ENCODE measurements at places on chromosomes 7 and 10.

GRCh38 chr7:81198766-81199165, 279.9 kb upstream of the SEMA3C start:
- no peak for DNase-seq

DNA sequence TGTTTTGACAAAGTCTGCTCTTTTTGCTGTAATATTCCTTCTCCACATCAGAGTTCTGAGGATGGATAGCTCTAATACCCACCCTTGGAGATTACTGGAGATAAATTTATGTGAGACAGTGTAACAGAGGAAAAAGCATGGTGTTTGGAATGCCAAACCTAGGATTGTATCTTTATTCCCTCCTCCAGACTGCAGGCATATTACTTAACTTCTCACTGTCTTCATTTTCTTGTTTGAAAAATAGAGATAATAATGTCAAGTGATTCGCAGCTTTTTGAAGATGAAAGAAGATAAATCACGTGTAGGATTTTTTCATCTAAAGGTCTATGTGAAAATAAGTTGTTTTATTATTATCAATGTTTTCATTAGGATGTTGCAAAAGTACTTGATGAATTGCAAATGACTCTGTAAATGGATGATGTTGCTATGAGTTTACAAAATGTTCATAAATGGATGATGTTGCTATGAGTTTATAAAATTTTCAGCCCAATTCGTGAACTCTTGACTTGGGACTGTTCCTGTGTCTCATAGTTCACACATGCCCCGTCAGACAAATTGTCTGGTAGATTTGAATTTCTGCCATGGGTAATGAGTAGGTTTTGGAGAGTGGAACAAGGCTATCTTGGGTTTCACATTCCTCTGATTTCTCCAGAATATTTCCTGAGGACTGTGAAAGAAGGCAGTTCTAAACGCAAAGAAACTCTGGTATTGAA, 113.1 kb upstream of the IGFBP3 start:
- DNase-seq: no peak

DNA sequence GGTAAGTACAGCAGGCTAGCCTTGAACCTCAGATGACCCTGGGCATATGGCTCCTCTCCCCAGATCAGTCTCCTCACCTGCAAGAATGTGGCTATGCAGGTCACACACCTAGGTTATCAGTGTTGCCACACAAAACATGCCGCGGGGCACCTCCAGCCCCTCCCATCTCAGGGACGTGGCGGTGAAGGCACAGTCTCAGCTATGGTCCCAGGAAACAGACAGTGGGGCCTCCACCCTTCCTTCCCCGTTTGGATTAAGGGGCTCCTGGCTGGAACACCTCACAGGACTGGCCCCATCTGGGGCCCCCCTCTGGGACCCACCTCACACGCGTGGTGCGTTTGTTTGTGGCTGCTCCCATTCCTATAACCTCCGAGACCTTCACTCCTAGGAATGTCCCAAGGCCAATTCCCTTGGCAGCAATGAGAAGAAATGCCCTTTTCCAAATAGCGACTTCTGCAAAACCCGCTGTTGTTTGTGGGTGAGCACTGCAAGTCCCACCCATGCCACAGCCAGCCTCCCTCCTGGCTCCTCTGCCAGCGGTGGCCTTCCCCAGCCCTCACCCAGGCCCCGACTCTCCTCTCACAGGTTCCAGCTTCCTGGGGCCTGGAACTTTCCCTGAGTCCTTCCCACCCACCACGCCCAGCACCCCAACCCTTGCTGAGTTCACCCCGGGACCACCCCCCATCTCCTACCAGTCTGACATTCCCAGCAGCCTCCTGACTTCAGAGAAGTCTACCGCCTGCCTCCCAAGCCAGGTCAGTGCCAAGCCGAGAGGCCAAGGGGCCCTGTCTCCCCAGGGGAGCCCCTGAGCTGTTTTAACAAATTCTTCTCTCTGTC, 17.1 kb downstream of the ZMIZ2 start:
- no peak for DNase-seq

GRCh38 chr10:124385627-124386185, 33.0 kb downstream of the OAT start:
- peak; percentile 4 for DNase-seq

- DNase-seq: peak; percentile 25
Observed at GRCh38 chr10:63819753-63820329, 298.6 kb downstream of the REEP3 start.

- peak; percentile 78 for DNase-seq
Observed at GRCh38 chr7:150716368-150716767, at the start of gene GIMAP1. Gene GIMAP1 (plus strand): TSS chr7:150716613. CDS start chr7:150719048, 2,435 bp downstream.

DNA sequence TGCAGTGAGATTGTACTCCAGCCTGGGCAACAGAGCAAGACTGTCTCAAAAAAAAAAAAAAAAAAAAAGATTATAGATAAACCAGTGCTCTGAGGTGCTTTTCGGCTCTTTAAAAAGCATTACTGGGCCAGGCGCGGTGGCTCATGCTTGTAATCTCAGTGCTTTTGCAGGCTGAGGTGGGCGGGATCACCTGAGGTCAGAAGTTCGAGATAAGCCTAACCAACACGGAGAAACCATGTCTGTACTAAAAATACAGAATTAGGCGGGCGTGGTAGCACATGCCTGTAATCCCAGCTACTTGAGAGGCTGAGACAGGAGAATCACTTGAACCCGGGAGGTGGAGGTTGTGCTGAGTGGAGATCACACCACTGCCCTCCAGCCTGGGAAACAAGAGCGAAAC, 6.6 kb upstream of the HNRNPF start:
- DNase-seq: peak; percentile 38

DNA sequence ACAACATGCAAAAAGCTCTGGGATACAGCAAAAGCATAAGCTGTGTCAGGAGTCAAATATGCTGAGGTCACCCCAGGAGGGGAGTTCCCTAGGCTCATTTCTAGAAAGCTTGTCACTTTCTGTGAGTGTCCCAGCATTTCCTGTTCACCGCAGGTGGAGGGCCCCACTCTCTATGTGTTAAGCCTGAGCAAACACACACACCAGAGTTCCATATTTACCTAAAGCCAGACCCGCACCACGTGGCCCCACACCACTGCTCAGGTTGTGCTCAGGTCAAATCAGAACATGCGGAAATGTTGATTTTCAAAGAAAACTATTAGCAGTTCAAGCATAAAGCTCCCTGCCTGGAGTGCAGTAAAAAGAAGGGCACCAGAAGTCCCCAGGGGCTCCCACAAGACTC, 259.6 kb upstream of the PPP2R2D start:
- peak; percentile 53 for DNase-seq

GRCh38 chr10:30460121-30460520, 26.1 kb downstream of the MAP3K8 start:
- no peak for DNase-seq

DNA sequence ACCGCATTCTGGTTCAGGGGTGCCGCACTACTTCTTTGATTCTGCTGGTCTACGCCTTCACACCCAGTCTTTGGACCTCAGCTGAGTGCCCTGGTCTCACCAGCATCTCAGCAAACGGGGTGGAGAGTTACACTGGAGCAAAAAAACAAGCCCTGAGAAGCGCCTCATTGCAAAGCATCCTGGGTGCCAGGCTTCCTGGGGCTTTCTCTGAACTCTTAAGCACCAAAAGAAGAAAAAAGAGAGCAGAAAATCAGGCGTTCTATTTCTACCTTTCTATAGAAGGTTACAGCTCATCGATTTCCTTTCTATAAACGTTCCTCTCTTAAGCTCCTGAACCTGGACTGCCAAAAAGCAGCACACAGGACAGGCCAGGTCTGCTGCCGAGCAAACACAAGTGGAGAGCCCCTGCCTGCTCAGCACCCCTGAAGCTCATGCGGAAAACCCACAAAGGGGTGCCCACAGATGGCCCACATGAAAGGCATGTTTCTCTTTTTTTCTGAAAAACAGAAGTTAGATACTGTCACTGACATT, 217.9 kb downstream of the SFMBT2 start:
- peak; percentile 77 for DNase-seq

DNA sequence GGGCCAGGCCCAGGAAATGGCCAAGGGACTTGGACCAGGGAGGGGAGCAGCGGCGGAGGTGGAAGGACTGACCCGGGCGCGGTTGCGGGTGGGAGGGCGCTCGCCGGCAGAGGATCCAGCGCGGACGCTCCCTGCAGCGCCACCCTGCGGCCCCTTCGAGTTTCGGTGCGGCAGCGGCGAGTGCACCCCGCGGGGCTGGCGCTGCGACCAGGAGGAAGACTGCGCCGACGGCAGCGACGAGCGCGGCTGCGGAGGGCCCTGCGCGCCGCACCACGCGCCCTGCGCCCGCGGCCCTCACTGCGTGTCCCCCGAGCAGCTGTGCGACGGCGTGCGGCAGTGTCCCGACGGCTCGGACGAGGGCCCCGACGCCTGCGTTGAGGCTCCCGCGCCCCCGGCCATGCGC, 16.8 kb upstream of the ZNF467 start:
- peak; percentile 60 for DNase-seq

DNA sequence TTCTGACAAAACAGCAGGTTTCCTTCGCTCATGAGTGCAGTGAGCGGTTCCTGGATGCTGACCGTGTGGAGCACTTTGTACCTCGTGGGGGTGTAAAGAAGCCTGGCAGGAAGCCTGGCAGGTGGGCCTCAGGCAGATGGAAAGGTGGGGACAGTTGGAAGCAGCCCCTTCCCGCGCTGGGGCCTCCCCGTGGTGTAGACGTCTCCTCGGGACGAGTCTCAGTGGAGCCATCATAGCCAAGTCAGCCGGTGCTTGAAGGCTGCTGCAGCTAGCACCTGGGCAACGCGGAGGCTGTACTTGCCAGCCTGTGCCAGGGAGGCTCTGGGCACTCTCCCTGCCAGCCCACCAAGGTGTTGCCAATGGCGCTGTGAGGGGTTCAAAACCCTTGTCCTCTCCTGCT, 154.5 kb downstream of the WDR37 start:
- no peak for DNase-seq

- no peak for DNase-seq
Observed at GRCh38 chr7:41428381-41428780, 274.5 kb downstream of the INHBA start.

- no peak for DNase-seq
Observed at GRCh38 chr10:128230401-128230800, 104.2 kb upstream of the MKI67 start.
